ENCODE measurements at places on chromosomes 3 and 15.
A peak's percentile ranks its signal among the peaks of the same experiment; 100 is the strongest.

DNA sequence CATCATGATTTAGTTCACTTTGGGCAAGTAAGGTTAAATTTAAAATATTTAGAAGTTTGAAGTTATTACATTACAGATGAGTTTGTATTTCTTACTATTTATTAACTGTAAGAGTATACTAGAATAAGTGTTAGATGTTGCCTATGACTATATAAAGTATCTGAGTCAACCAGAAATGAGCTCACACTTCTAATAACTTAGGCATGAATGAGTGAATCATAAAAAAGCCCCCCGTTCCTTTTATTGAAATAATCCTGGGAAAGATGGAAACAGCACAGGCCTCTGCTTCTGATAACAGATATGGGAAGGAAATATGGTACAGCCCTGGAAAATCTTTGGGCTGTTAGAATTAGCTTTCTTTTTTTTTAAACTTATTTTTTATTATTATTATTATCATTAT is 66.6 kb upstream of the TGFBR2 start:
- peak; percentile 45 for DNase-seq

DNA sequence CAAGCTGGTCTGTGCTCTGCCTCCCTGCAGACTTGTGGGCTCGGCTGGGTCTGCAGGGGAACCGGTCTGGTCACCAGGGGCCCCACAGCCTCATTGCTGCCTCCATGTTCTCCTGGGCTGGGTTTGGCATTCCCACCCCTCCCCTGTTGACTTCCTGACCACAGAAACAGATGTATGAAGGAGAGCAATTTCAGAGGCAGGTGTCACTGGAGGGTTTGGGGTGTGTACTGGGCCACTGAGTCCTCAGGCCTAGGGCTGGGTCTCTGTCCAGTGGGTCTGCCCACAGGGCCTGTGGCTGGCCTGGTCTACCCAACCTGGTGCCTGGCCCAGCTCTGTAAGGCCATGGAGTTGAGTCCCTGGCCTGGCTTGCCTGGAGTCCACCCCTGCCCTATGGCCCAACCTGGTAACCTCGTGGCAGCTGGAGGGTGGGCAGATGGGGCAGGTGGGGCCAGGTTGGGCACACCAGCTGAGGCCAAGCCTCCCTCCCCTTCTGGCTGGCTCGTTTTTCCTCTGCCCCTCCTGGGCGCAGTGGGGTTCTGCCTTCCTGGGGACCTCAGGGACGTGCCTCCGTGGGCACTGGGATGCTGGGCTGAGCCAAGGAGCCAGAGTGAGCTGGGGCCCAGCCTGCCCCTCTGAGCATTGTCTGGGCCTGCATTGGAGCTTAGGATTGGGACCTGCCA is 20.8 kb downstream of the PLXNA1 start:
- DNase-seq: no peak

DNA sequence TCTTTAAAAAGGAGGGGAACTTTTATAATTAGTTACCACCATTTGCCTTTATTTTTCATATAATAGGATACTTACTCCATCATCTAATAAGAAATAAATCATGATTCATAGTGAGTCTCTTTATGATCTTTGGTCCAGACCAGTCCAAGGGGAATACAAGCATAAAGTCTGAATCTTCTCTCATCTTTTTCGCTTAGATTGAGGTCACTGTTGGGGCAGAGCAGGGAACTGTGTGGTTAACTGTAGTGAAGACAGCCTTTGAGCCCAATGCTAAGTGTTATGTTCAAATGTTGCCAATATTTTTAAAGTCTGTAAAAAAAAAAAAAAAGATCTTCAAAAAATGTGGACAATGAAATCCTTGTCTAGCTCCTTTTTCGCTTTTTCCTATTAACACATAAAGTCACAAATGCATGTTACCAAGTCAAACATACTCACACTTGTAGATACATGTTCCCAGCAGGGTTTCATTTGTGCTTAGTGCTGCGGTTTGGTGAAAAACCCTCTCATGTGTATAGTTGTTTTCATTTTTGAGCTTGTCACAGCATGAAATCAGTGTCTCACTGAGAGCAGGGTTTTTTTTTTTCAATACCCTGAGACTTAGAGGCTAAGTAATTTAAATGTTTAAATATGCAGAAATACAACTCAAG is 72.1 kb downstream of the EPHA3 start:
- DNase-seq: no peak

- peak; percentile 69 for DNase-seq
Measured at GRCh38 chr3:46695177-46695961, 1.9 kb upstream of the ALS2CL start.

DNA sequence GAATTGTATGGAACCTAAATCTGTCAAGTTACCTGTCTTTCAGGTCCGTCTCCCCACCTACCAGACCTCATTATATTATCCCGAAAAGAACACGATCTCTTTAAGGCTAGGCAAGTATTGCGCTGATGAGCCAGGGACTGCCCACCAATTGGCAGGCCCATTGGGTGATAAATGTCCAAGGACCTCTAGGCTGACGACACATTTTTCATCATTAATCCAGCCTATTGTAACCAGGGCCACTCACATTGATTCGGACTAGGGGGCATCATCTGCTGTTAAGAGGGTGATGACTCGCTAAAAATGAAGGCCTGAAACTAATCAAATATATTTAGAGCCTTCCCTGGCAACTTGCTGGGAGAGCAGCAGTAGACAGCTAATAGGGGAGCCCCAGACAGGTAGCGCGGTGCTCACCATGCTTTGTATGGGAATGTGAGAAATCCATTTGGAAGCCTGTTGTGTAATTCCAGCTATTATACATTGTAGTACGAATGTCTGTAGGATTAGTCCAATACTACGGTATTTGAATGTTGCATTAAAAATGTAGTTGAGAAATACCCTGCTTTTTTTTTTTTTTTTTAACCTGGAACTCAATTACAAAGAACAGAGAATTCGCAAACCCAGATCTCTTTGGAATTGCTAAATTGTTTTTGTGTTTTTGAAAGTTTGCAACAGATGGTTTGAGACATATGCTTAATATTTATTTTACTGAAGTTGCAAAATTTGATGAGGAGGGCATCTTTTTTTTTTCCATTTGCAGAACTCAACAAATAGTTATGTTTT is 156.1 kb downstream of the ROBO2 start:
- DNase-seq: no peak

DNA sequence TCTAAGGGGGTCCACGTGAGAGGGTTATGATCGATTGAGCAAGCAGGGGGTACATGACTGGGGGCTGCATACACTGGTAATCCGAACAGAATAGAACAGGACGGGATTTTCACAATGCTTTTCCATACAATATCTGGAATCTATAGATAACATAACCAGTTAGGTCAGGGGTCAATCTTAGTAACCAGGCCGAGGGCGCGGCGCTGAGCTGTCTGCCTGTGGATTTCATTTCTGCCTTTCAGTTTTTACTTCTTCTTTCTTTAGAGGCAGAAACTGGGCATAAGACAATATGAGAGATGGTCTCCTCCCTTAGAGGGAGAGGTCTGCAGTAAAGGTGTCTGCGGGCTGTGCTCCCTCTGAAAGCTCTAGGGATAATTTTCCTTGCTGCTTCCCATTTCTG is 261.3 kb downstream of the XXYLT1 start:
- DNase-seq: no peak

GRCh38 chr3:45516829-45517228 is 77.7 kb upstream of the LIMD1 start:
- no peak for DNase-seq

- no peak for DNase-seq
Measured at GRCh38 chr3:74089814-74090213, 465.1 kb upstream of the PDZRN3 start.

DNA sequence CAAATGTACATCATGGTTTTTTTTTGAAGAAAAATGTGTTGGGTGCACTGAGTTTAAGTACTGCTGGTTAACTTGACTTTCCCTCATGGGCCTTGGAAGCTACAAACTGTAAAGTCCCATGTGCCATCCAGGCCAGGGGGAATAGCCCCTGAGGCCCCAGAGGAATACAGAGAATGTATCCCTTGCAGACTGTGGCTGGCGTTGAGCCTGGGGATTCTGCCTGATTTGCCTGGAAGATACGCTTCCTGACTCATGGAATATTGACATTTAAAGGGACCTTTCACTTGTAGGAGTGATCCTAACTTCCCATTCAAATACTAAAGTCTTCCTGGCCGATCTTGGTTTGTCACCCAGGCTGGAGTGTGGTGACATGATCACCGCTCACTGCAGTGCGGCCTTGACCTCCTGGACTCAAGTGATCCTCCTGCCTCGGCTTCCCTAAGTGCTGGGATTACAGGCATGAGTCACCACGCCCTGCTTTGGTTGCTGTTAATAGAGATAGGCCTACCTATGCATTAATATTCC is 42.0 kb downstream of the ADAMTSL3 start:
- DNase-seq: no peak

- DNase-seq: no peak
Measured at GRCh38 chr3:165144271-165144670, 51.9 kb downstream of the SLITRK3 start.

- DNase-seq: no peak
Measured at GRCh38 chr15:83219026-83219425, 11.4 kb upstream of the HDGFL3 start.

- DNase-seq: no peak
Measured at GRCh38 chr15:81253846-81254245, 57.2 kb downstream of the IL16 start.

- no peak for DNase-seq
Measured at GRCh38 chr3:75232216-75232615, 431.9 kb upstream of the FRG2C start.

GRCh38 chr3:126208182-126208581 is 27.8 kb upstream of the ALDH1L1 start:
- DNase-seq: peak; percentile 60

DNA sequence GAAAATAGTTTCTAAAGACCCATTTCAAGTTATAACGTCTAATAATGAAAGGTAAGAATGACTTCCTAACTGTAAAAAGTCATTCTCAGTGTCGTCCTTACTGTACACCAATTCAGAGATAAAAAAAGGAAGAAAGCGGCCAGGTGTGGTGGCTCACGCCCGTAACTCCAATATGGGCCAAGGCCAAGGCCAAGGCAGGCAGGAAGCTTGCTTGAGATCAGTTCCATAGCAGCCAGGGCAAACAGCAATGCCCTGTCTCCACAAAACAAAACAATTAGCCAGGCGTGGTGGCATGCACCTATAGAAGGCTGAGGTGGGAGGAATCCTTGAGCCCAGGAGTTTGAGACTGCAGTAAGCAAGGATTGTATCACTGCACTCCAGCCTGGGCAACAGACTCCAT is 31.9 kb downstream of the UBXN7 start:
- no peak for DNase-seq

DNA sequence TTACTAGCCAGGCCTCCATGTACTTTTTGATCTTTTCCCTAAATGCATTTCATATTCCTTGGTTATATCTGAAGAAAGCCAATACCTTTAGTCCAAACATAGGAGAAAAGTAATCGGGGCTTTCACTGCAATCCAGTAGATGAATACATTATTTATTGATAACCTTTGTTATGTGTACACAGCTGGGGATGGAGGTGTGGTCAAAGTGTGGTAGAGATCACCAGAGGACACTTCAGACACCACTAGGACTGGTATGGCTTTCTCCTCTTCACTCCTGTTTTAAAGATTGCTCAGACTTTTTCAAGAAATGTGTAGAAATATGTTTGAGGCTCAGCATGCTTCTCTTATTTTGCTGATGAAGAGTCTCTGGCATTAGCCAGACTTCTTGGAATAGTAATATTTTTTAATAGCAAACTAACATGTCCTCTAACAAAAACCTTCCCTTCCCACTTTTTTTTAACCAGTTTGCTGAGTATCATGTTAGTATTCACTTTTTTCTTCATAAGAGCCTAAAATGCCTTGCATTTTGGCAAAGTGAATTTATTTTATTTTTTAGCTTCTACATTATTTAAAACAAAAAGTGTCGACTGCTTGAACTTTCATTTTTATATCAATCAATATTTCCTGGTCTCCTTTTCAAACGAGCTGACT is 65.6 kb upstream of the MBNL1 start:
- DNase-seq: no peak

DNA sequence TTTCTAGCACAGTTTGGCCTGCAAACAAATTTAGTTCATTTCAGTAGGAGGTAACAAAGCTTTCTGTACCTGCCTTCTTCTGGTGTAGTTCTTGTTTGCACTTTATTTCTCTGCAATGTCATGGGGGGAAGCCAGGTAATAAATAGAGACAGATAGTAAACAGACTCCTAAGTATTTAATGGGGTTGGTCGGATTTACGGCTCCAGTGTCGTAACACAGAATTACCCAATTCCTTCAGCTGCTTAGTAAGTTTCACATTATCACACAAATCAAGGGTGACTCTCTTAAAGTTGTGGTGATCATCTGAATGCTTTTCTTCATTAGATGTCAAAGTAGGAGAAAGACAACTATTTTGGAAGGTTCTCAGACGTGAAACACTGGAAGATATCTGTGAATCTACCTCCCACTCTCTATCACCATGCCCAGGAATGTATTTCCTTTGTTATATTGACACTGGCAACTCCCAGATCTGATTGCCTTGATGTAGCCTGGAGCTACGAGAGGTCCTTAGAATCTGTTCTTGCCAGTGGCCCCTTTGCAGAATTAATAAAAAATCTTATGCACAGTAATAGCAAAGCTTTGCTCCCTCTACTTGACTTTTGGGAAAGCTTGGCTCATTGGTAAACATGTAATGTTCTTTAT is 25.0 kb upstream of the TMC3 start:
- DNase-seq: peak; percentile 24

DNA sequence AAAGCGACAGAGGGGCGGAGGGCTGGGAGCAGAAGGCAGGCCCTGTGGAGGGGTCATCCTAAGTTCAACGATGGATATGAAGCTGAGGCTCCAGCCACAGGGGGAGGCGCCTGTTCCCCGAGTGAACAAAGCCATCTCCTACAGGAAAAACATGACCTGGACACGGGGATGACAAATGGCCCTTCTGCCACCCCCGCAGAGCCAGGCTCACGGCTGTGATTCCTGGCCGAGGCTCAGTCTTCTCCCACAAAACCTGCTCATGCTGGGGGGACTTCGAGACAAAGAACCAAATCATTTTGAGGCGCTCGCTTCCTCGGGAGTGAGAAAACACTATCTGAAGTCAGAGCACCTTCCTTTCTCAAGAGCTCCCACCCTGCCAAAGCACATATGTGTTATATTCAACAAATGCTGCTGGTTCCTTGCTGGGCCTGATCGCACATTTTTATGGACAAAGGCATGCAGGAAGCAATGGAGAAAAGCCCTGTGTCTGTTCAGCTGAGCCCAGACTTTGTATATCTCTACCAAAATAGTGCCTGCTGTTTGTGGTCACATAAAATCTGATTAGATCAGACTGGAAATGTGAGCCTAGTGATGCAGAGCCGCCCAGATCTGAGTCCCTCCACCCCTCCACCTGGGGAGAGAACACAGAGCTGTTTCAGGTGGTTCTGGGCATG is 5.6 kb downstream of the RBP1 start:
- peak; percentile 48 for DNase-seq

- no peak for DNase-seq
Measured at GRCh38 chr15:49887659-49888322, 231.2 kb downstream of the ATP8B4 start.

GRCh38 chr3:33159981-33160380 is 46.2 kb downstream of the CRTAP start:
- DNase-seq: no peak

Measured in NCI-H226 (cell line).